Sigmoid colon (tissue), 7 donors: ENCODE measurements at places on chromosomes 2 and 18. TPM values are rescaled to one million over a fixed set of nuclear protein-coding genes. Genes with fewer than 3 reads are reported as not detected.

HOXD3 gene
- total RNA-seq = 0.68 TPM

CD302 gene
- total RNA-seq = 48.7 TPM

LIMS2 gene
- total RNA-seq = 125 TPM

HRH4 gene
- under 0.01 TPM for total RNA-seq

IL37 gene
- total RNA-seq = not detected

GRCh38 chr2:10187661-10188060, 65.1 kb downstream of the RRM2 start:
- no peak for DNase-seq
- no peaks in the 10 kb centered on the region for H3K4me1 ChIP-seq
- no peak overlapping the region for H3K27ac ChIP-seq
- H3K4me3 ChIP-seq = no peak overlapping the region

GRCh38 chr2:239793086-239793485, 232.1 kb downstream of the NDUFA10 start:
- DNase-seq = no peak
- H3K4me3 ChIP-seq = no peak overlapping the region
- no peaks in the 10 kb centered on the region for H3K36me3 ChIP-seq
- no peaks in the 10 kb centered on the region for H3K27me3 ChIP-seq

DNA sequence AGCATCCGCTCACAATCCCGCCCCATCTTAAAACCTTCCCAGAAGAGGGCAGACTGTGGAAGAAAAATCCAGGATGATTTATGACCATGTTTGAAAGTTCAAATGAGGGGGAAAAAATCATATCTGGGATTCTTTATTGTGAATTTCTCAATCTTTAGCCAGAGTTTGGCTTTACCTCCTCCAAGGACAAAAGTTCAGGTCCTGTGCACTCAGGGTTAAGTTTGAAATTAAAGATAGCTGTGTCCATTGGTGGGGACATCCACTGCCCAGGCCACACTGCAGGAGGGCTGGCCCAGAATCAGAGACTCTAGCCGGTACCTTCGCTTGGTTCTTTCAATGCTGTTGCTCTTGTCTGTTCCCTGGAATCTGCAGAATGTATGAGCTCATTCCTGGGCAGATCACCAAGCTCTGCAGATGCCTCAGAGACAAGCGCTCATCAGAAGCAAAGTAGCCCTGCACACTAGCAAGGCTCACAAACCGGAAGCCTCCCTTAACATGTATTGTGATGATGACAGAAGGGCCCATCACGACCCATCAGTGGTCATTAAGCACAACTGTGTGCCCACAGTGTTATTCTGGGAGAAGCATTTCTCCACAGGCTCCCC, 375.3 kb upstream of the KLHL29 start:
- H3K27ac ChIP-seq = peak overlapping the region; percentile 42
- no peaks in the 10 kb centered on the region for H3K27me3 ChIP-seq
- DNase-seq = peak; percentile 82
- peaks cover 28% of the 10 kb centered on the region for H3K4me1 ChIP-seq
